Esophagus muscularis mucosa (tissue), 4 donors: ENCODE measurements at places on chromosomes 6 and 20. TPM values are rescaled to one million over a fixed set of nuclear protein-coding genes. Genes with fewer than 3 reads are reported as not detected.

Gene HDGFL1
- not detected for total RNA-seq

Gene CAP2
- total RNA-seq = 55.2 TPM

GRCh38 chr20:23205611-23206041 is 119.5 kb upstream of the CD93 start:
- peak; percentile 92 for DNase-seq

GRCh38 chr20:37072293-37073196 is 23.3 kb downstream of the RBL1 start:
- DNase-seq = no peak

- no peak for DNase-seq
Measured at GRCh38 chr6:158051968-158052367, 70.3 kb downstream of the SYNJ2 start.

DNA sequence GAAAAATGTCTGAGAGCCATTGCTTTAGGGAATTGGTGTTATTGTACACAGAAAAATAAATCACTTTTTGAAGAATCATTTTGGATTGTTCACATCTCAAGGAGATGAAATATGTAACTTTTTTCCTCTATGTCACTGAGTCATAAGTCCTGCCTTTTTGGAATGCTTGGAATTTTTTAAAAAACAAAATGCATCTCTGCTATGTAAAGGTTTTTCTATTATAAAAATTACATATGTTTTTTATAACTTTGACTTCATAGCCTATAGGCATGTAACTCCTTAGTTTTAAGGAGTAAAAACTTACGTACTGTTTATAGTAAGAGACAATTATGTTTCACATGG is 8.7 kb downstream of the RNF144B start:
- DNase-seq = no peak

GRCh38 chr20:60100780-60101179 is 142.6 kb downstream of the CDH26 start:
- no peak for DNase-seq
